ENCODE measurements at places on chromosomes 5 and 9.

GRCh38 chr5:37580106-37580505, 201.0 kb downstream of the WDR70 start:
- no peak for DNase-seq

GRCh38 chr5:181084621-181085195, 44.6 kb downstream of the BTNL9 start:
- DNase-seq: no peak

DNA sequence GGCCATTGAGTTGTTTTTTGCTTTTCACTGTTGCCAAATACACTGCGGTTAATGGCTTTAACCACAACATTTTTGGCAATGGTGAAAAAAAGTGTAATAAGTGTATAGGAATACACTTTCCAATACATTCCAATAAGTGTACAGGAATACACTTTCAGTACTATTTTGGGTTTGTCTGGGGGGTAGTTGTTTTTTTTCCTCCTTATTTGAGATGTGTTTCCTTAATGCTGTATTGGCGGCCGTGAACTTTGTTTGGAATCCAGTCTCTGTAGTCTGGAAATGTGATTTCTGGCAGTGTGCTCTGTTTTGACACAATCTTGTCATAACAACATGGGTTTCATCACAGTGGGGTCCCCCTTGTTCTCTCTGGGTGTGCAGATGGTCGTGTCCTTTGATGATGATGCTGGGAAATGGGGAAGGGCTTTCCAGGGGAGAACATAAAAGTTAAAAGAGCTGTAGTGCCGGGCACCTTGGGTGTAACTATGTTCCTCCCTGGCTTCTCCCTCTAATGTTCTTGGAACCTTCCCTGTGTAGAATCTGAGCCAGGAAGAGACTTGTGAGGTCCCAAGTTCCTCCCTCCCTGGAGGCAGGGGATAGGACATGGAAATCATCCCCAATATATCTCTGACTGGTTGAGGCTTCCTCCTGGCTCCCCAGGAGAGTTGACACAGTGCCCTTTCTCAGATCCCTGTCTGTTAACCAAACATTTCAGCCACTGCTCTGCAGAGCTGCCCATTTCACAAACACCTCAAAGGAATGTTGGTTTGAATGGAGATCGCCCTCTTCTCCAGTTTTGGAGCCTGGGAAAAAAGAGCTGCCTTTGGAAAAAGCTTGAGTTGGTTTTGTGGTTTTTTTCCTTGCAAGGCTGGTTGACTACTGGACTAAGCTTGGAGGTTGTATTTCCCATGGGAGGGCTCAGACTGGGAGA, 44.8 kb downstream of the RCL1 start:
- DNase-seq: no peak

GRCh38 chr5:42810834-42811590, 680 bp downstream of the SELENOP start:
- DNase-seq: no peak

DNA sequence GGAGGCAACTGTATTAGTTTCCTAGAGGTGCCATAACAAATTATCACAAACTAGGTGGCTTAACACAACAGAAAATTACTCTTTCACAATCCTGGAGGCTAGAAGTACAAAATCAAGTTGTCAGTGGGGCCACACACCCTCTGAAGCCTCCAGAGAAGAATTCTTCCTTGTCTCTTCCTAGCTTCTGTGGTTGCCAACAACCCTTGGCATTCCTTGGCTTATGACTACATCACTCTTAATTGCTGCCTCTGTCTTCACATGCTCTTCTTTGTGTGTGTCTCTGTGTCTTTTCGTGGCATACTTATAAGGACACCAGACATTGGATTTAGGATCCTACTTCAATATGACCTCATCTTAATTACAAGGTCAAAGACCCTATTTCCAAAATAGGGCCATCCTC, 327.5 kb downstream of the CHSY3 start:
- DNase-seq: no peak

DNA sequence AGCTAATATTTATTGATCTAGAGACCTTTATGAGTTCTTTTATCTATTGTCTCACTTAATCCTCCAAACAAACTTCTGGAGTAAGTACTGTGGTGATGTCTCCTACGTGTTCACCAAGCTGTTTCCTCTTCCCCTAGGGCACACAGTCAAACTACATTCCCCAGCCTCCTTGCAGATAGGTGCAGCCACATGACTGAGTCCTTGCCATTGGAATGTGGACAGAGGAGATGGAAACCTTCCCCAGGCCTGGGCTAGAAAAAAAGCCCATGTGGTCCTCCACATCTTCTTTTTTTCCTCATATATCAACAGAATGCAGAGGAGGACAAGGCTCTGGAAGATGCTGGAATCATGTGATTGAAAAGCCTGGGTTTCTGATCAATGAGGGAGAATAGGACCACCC, 88.0 kb downstream of the ANKRD55 start:
- no peak for DNase-seq

DNA sequence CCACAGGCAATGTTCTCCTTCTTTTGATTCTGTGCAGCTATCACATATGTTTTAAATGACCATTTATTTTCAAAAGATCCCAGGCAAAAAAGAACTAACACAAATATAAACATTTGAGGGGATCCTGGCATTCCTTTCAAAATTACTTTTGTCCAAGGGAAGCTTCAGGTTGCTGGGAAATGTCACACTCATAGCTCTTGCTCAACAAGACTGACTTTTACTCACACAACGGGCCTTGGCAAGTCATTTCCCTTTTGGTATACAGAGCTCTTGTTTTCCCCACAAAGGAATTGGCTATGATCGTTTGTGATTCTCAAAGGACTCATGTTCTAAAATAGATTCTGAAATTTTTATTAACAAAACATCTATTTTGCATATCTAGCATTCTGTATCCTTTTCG, 4.5 kb upstream of the PALM2AKAP2 start:
- DNase-seq: no peak

GRCh38 chr5:143484601-143485000, 81.1 kb upstream of the NR3C1 start:
- DNase-seq: no peak

GRCh38 chr5:158140120-158140731, 281.3 kb upstream of the CLINT1 start:
- DNase-seq: no peak

DNA sequence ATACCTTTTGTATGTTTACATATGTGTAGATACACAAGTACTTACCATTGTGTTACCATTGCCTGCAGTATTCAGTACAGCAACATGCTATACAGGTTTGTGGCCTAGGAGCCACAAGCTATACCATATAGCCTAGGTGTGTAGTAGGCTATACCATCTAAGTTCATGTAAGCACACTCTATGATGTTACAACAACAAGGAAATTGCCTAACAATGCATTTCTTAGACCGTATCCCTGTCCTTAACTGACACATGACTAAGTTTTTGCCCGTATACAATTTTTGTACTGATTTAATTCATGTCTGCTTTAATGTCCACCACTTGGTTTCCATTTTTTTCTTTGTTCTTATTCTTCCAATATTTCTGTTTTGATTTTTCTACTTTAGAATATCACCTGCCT, 18.5 kb downstream of the TNPO1 start:
- no peak for DNase-seq

- no peak for DNase-seq
Observed at GRCh38 chr5:32960340-32961058, 249.4 kb downstream of the NPR3 start.

- no peak for DNase-seq
Observed at GRCh38 chr5:102969641-102970040, 150.3 kb downstream of the GIN1 start.

- no peak for DNase-seq
Observed at GRCh38 chr5:105670596-105670995, 2000.1 kb downstream of the EFNA5 start.

DNA sequence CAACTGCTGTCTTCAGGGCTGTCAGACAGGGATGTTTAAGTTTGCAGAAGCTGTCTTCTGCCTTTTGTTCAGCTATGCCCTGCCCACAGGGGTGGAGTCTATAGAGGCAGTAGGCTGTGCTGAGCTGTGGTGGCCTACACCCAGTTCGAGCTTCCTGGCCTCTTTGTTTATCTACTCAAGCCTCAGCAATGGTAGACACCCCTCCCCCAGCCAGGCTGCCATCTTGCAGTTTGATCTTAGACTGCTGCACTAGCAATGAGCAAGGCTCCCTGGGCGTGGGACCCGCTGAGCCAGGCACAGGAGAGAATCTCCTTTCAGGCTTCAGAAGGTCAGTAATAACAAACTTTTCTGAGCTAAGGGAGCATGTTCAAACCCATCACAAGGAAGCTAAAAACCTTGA, 545.3 kb downstream of the TLE4 start:
- DNase-seq: no peak

All from stimulated activated CD4-positive, alpha-beta T cell treated with anti-CD3 and anti-CD28 coated beads, TNF-alpha, amount 100 ng/mL, for 1 hour (primary cell).